CD8-positive, alpha-beta memory T cell (primary cell): ENCODE measurements at places on chromosomes 5 and 9. TPM values are rescaled to one million over a fixed set of nuclear protein-coding genes. Genes with fewer than 3 reads are reported as not detected.

PDE8B gene
- not detected for total RNA-seq

NAIP gene
- 2.5 TPM for total RNA-seq

GDNF gene
- total RNA-seq = not detected

GCNT4 gene
- 1.6 TPM for total RNA-seq

LRRC19 gene
- not detected for total RNA-seq

FAXDC2 gene
- 0.18 TPM for total RNA-seq

LVRN gene
- not detected for total RNA-seq

ABO gene
- not detected for total RNA-seq

RNF208 gene
- total RNA-seq = 3.3 TPM

EIF4E1B gene
- total RNA-seq = not detected

PTGR1 gene
- total RNA-seq = 0.96 TPM

SPATA31E1 gene
- total RNA-seq = not detected

DNA sequence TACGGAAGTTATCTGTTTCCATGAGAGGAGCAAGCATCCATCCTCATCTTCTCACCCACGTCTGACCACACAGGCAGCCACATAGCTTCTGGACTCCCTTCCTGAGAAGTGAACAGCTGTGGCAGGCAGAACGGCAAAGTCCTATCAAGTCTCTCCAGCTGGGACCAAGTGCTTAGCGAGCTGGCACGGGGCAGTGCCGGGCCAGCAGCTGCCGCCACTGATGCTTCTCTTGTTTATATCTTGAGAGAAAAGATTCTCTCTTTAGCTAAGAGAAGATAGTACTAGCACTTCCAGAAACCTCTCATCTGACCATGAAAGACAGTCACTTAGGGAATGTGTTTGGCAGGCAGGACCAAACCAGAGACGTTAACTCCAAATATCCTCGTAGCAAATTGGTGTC, 37.2 kb downstream of the PLAC8L1 start:
- no peak for DNase-seq

DNA sequence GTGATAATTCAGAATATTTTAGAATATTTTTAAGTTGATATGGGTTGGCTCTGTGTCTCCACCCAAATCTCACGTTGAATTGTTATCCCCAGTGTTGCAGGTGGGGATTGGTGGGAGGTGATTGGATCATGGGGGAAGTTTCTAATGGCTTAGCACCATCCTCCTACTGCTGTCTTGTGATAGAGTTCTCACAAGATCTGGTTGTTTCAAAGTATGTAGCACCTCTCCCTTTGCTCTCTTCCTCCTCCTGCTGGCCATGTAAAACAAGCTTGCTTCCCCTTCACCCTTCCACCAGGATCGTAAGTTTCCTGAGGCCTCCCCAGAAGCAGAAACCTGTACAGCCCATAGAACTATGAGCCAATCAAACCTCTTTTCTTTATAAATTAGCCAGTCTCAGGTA, 214.6 kb upstream of the C9orf72 start:
- DNase-seq = no peak

- peak; percentile 9 for DNase-seq
These were observed 75.5 kb downstream of the MAPKAP1 start for GRCh38 chr9:125631391-125632085.

DNA sequence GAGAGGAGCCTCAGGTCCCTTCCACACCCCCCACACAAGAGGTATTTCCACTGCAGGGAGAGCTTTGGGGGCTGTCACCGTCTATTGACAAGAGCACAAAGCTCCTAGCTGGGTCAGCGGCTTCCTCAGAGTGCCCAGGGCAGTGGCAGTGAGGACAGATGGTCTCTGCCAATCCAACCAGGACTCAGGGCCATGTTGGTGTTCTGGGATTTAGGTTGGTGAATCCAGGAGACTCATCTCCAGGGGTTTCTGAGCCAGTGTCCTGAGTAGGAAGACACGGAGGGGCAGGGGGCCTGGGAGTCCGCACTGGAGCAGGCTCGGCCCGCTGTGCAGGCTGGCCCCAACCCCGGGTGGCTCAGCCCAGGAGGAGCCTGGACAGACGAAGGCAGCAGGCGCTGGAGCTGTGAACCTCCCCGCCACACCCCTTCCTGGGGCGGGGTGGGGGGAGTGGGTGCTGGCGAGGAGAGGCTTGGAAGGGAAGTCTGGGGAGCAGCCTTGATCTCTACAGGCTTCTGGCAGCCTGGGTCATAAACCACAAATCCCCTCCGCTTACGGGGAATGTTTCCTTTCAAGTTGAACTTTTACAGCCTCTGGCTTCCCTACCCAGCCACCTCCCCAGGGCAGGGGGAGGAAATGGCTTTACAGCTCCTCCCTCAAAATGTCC, 19.6 kb downstream of the CRB2 start:
- no peak for DNase-seq

GRCh38 chr9:128940271-128940921, 7.0 kb downstream of the DOLK start:
- no peak for DNase-seq

DNA sequence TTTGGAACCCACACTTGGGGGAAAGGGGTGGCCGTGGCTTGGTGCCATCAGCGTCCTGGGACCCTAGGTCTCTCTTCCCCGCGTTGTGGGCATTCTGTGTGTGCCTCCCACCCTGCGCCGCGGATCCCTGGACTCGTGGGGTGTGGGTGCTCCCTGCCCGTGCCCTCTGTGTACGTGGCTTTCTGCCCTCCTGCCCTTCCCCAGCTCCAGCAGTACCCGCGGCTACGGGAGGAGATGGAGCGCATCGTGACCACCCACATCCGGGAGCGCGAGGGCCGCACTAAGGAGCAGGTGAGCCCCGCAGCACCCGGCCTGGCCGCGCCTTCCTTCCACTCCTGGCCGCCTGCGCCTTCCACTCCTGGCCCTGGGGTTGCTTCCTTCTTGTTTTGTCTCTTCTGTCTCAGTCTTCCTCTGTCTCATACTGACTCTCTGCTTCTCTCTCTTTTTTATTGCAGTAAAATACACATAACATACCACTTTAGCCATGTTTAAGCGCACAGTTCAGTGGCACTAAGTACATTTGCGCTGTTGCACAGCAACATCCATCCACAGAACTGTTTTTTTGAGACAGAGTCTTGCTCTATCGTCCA, 30.7 kb downstream of the DNM1 start:
- DNase-seq = no peak

DNA sequence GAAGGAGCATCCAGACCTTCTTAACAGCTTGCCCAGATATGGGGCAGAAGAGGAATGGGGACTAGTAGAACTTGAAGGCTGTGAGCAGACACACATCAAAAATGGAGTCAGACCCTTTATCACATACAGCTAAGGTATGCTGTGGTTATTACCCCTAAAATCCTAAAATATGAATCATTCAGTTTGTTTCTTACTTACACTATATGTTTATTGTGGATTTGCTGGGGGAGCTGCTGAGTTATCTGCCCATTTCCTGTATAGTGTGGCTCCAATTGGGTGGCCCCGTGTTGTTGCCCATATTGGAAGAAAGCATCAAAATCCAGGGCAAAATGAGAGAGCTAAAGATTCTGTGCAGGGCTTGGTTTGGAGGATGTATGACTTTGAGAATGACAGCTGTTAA, 56.9 kb downstream of the AP3S1 start:
- no peak for DNase-seq

DNA sequence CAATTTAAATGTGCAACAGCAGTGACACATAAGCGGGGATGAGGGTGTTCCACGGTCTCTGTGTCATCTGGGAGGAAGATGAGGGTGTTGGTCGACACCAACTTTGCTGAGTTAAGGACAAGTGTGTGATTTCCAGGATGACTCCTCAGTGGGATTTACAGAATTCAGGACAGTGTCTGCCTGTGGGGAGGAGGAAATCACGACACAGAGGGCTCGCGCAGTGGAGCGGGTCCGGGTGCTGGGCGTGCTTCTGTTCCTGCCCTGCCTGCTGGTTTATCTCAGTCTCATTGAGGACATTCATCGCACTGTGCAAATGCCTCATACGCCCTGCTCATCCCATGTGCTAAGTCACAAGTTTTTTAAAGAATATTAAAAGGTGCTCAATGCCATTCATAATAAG, 73.7 kb upstream of the ADAMTS2 start:
- no peak for DNase-seq

GRCh38 chr5:71910741-71911140, 191.7 kb downstream of the CARTPT start:
- DNase-seq = no peak

DNA sequence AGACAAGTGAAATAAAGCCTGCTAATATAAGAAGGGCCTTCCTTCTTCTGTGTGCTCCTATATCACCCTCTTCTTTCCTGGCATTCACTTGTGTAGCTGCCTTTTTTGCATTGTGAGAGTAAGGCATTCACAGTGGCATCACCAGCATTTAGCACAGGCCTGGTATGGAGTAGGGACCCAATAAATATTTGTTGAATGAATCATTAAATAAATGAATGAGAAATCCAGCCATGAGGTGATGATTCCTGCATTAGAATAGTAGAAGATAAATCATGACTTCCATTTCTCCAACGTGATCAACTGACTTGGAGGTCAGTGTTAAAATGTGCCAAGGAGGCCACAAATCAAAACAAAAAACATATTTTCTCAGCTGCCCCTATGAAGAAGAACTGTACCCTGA, 3.9 kb downstream of the PLPPR1 start:
- no peak for DNase-seq

GRCh38 chr5:10489810-10490426, 48.2 kb downstream of the ROPN1L start:
- DNase-seq = no peak

GRCh38 chr5:29296548-29296947, 1896.9 kb upstream of the CDH6 start:
- peak; percentile 22 for DNase-seq

GRCh38 chr5:54645882-54646355, 128.4 kb downstream of the SNX18 start:
- no peak for DNase-seq

- DNase-seq = no peak
These were observed 168.0 kb downstream of the TAF11L14 start for GRCh38 chr5:17802256-17802655.

DNA sequence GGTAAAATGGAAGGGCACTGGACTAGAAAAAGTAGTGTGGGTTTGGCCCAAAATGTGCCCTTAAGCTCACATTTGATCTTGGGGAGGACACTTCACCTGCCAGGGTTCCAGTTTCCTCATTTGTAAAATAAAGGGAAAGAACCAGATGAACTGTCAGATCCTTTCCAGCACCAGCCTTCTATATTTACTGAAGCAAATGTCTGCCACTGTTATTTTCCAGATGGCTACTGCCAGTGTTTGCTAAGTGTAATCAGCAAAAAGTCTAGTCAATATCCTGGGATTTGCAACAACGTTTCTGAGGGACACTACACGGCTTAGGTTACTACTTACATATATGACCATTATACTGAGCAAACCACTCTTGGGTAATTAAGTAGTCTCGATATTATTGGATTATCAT, 340.3 kb downstream of the KCNN2 start:
- DNase-seq = no peak

GRCh38 chr5:141947316-141947715, 10.7 kb downstream of the PCDH12 start:
- no peak for DNase-seq

DNA sequence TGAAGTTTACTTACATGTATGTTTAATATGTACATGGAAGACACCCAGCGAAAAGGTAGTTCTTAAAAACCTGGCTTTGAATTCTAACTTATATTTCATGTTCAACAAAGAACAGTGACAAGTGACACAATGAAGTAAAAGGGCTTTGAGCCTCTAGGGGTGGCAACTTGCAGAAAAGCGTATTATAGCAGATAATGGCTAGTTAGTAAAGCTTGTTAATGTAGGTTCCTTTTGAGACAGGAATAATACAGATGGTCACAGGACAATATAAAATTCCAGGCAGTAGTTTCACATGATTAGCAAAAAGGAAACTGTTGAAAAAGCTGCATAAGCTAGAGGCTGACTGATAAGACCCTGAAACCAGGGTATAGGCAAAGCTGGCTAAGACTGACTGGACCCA, 132.4 kb upstream of the FTMT start:
- DNase-seq = no peak

DNA sequence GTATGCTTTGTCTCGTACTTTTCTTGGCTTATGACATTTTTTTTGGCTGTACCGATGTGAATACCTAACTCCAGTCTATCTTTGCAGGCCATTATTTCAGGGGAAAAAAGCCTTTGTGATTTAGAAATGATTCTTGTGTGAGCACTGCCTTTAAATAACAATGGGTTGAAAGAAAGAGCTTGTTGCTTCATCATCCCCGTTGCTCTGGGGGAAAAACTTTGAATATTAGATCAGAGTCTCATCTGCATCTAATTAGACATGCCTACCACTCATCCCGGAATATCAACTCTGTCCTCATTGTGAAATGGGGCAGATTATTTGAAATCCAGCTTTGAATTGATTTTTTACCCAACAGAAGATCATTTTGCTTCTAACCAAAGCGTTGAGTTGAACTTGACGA, 13.5 kb downstream of the CXCL14 start:
- no peak for DNase-seq

DNA sequence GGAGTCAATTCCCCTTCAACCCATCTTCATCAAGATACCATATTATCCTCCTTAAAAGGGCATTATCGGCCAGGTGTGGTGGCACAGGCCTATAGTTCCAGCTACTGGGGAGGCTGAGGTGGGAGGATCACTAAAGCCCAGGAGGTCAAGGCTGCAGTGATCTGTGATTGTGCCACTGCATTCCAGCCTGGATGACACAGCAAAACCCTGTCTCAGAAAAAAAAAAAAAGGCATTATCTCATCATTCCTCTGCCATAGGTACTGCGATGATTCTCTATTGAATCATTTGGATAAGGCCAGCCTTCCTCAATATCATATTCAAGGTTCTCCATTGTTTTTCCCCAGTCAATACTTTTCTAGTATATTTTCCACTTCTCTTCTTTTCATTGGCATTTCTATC, 39.2 kb upstream of the RAB3C start:
- no peak for DNase-seq

DNA sequence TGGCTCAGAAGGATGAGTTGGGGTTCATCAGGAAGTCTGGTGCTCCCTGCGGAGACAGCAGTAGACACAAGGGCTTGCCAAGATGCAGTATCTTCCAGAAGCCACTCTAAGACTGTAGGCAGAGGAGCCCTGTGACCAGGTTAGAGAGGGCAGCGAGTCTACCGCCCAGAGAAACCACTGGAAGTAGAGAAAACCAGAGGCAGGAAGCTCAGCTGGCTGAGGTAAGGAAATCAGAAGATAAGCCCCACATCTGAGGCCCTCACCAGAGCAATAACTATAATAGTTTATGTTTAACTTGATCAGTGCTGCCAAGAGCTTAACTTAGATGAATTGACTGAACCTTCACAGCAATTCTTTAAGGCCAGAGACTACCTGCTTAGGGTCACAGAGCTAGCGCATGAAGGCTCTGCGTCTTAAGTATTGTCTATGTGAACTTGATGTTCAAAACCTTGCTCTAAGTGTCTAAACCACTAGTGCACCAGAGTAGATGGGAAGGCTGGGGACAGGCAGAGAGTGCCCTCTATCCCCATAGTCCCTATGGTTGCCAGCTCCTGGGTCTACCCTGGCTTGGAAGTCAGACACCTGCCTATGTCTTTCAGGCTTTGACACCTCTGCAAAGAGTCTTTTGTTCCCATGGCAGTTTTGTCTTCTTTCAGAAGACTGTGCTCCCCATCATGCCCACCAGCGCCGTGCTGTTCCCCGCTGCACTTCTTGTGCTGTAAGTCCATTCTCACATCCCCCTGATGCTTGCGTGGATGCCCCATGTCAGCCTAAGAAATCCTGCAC, 228.2 kb upstream of the KLF4 start:
- DNase-seq = no peak

GRCh38 chr9:102796244-102796643, 198.9 kb upstream of the CYLC2 start:
- DNase-seq = no peak
